Omental fat pad (tissue), 4 donors: ENCODE measurements at places on chromosomes 12 and 14.

- DNase-seq: no peak
These were observed 40.0 kb upstream of the ATF1 start for GRCh38 chr12:50723865-50724264.

DNA sequence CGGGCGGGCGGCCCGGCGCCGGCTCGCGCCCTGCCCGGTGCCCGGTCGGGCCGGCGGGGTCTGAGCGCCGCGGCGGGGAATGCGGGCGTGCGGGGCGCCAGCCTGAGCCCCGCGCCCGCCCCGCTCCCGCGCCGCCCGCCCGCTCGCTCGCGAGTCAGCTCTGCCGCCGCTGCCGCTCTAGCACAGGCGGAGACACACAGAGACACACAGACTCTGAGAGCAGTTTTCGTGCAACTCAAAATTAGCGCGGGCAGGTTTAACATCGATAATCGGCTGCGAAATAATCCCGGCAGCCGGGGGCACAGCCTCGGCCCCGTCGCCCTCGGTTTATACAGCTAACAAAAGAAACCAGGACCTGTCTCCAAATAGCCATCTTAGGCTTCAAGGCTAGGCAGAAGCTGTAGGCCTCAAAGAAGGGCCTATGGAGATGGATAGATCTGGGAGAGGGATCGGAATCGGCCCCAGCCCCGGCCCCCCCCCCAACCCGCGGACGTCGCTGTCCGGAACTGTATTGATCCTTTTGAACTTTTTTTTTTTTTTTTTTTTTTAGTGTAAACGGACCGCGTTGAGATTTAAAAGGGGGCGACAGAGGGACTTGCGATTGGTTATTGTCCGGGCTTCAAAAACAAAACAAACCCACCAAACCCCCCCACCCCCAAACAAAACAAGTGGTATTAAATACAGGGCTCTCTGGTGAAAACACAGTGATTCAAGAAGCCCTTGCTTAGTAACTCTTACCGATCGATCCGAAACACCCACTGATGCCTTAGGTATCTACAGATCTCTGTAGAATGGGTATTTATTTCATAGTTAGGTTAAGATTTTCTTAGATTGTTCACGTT lies 1.1 kb downstream of the ARID2 start:
- DNase-seq: no peak

- DNase-seq: no peak
These were observed 28.3 kb upstream of the HIGD1C start for GRCh38 chr12:50924131-50924438.

DNA sequence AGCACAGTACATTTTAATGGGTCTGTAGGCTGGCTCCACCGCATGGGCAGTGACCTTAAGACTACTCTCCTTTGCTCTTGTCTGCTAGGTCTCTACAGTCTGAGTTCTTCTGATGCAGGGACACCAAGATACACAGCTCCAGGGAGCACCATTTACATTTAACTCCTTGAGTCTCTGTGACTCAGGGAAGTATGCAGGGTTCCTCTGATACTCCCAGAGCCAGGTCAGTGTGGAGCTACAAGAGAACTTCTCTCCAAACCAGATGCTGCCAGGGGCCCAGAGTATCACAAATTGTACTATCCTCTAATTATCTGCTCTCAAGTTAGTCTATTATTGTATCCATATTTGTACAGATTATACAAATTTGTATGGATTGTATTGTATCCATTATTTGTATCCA lies 15.2 kb downstream of the ZFP36L1 start:
- no peak for DNase-seq

GRCh38 chr12:104935886-104936285 lies 22.2 kb downstream of the SLC41A2 start:
- no peak for DNase-seq

- DNase-seq: no peak
These were observed 40.0 kb upstream of the PAPOLA start for GRCh38 chr14:96461950-96462798.

GRCh38 chr12:98437806-98438595 lies 77.4 kb upstream of the TMPO start:
- DNase-seq: no peak
